ENCODE measurements at places on chromosomes 4 and X.

- no peak for DNase-seq
These were observed 65.6 kb downstream of the SYNPO2 start for GRCh38 chr4:118954246-118954645.

- no peak for DNase-seq
These were observed 2.7 kb downstream of the NHSL2 start for GRCh38 chrX:71913156-71913950.

DNA sequence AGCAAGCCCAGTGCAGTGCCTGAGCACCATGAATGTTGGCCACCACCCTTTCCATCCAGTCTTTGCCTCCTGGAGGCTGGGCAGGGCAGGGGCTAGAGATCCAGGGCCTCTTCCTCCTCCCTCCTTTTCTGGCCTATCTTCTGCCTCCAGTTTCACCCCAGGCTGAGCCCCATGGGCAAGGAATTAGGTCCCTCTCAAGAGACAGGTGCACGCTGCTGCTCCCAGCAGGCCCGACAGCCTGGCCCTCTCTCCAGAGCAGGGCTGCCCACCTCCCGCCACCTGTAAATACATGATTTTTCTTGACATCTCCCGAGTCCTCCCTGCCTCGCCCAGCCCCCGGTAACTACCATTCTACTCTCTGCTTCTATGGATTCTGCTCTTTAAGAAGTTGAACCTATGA lies 57.2 kb upstream of the PSAPL1 start:
- no peak for DNase-seq

DNA sequence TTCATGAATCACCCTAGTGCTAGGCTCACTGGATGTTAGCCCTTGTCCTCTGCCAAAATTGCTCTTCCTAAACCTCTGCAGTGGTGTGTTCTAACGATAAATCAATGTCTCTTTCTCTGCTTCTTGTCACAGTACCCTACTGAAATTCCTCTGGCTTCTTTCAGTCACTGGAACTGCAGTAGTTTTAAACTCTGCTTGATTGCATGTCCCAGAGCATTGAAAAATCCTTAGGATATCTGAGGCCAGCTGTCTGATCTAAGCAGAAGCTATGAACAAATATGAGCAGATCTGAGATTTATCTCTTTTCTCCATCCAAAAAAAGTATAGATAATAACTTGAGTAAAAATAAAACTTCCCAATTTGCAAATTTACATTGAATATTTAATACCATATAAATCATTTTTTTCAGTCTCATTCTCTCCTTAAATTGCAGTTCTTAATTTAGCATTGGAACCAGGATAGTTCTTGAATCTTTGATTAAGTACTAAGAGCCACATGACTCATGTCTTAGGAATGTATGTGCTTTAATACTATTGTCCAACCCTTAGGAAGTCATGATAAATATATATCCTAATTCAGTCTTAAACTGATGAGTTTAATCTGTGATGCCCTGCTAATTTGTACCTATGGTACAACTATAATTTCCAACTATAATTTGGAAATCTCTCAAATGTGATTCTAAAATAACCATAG lies 169.7 kb downstream of the PDHA2 start:
- no peak for DNase-seq

DNA sequence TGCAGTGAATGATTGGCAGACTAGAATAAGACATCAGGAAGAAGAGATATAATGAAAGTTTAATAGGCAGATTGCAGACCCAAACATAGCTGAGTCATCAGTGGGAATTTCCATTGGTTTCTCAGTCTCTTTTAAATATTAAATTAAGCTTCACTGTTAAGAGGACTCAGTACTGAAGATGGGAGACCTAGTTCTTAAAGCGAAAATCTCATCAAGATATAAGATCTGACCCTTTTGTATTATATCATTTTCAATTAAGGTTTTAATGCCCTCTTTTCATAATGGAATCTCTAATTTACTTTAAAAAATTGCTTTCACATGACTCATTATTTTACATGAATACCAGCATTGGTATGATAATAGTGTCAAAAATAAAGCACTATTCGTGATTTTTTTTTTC lies 168.9 kb upstream of the ATOH1 start:
- no peak for DNase-seq

DNA sequence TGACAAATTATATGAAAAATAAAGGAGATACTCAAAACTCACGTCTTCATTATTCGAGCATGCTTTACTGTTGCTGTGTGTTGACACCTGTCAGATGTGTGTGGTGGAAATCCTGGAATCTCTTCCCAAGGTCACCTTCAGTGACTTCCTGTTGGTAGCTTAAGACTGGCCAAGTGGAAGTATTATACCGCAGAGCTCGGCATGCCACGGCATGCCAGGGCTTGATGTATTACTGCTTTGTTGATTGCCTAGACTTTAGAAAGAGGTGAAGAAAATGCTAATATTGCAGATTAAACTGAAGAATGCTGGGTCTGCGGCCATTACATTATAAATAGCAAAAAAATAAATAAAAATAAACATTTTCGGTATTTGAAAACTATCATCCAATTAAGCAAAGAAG lies 4.6 kb downstream of the TREX2 start:
- no peak for DNase-seq

- DNase-seq, result no peak
These were observed 11.0 kb upstream of the MAP7D3 start for GRCh38 chrX:136262243-136262642.

DNA sequence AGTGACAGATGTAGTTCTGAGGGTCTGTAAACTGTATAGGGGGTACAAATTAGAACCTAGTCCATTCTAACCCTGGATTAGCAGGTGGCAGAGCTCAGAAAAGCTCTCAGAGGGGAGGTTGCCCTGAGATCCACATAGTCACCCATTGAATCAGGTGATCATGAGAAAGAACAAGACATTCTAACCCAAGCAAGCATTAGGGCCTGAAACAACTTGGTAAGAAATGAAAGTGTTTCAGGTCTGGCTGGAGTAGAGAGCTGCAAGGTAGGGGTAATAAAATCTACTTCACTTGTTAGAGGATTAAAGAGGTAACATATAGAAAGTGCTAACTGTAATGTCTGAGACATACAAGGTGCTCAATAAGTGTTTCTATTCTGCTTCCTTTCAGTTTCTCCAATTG lies 8.8 kb upstream of the BMP2K start:
- no peak for DNase-seq

DNA sequence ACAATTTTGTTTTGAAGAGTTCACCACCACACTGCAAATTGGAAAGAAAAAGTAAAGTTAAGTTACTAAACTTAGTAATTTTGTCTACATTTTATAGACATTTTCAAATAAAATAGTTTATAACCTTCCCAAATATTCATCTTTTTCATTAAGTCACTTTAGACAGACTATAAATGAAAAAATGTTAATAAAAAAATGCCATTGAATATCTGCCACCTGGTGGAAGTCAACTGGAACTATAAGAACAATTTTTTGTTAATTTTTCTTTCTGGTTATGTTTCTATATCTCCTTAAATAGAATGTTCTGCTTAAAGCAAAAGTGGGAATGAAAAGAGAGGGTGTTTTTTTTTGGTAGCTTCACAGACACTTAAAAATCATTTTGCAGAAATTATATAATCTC lies 534.4 kb upstream of the PCDH10 start:
- DNase-seq, result no peak

- DNase-seq, result no peak
These were observed 36.3 kb downstream of the OPHN1 start for GRCh38 chrX:68396953-68397352.

GRCh38 chr4:113445286-113445685 lies 316.3 kb downstream of the CAMK2D start:
- no peak for DNase-seq

- DNase-seq, result no peak
These were observed 4.8 kb downstream of the MSANTD1 start for GRCh38 chr4:3253808-3254207.

DNA sequence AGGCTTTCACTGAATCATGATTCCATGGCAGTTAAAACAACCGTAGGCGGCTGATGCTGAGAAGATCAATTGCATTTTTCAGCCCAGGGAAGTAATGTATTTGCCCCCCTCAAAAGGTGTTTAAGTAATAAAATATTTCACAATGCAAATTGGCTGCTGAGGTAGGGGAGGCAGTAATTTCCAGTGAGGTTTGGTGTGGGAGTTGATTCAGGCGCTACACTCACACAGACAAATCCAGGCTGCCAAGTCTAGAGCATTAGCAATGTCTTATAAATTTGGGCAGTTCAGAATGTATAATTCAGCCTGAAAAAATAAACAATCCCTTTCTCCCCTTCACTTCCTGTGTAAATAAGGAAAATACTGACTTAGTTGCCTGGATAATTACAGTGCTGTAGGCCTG lies 461.7 kb downstream of the IDS start:
- no peak for DNase-seq

DNA sequence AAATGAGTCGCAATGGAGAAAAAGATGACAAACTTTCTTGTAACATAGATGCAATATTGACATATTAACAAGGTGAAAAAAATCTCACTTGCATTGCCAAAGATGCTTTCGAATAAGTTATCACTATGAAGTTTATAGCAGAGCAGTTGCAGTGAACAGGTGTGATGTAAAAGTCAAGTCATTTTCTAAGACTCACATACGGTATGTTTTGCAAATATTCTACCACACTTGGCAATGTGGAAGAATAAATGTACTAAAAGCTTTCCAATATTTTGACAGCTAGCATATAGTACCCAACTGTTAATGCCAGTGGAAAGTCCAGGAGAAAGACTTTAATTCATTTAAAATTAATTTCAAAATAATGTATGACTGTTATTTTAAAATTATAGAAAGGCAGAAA lies 76.5 kb downstream of the GALNTL6 start:
- DNase-seq, result no peak

DNA sequence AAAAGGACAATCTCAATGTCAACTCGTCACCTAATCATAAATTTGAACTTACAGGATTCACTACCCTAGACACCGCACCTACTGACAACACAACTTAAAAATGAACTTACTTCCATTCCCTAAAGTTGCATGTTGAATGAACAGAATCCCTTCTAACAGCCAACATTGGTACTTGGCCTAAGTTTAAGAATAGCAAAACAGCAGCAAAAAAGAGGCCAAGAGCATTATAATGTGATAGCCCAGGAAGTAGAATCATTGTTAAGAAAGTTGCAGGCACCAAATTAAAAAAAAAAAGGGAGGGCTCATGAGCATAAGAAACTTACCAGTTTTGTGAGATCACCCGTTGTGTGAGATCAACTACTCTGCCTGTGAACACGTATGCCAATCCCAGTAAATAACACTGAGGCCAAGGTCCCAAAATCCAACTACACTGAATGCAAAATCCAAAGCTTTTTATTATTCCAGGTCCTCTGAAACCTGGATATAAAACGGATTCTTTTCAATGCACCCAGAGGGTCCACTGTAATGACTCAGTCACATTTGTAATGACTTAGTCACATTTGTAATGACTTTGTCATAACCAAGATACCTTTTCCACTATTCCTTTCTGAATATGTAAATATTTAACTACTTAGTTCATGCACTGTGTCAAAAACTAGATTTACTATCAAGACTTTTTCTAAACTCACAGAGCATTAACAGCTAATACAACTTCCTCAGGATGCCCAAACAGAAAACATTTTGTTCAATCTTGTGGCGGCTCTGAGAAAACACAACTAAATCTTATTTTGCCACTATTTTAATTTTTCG lies 6.8 kb downstream of the HNRNPDL start:
- no peak for DNase-seq

DNA sequence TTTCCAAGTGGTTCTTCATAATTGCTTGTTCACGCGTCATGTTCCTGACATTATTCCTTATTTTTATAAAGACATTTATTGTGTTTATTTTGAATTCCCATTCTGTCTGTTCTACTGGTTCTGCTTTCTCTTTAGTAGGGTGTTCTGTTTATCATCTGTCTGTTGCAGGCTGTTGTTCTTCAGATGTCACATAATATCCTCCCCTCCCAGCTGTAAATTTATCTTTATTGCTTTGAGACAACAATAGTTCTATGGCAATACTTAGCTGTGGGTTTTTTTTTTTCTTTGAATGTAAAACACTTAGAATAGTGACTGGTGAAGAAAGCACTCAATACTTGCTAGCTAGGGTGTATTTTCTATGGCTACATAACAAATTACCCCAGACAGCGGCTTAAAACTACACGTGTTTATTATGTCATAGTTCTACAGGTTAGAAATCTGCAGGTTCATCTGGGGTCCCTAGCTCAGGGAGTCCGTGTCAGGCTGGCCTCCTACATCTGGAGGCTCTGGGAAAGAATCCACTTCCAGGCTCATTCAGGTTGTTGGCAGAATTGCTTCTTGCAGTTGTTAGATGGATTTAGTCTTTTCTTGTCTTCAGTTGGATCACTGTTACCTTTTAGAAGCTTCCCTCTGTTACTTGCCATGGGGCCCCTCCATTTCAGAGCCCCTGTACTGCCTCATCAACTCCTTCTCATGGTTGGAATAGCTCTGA lies 63.4 kb upstream of the ENPEP start:
- DNase-seq, result no peak

GRCh38 chr4:182147391-182147790 lies 95.8 kb upstream of the TENM3 start:
- no peak for DNase-seq

GRCh38 chrX:43961699-43962098 lies 11.5 kb downstream of the NDP start:
- no peak for DNase-seq

DNA sequence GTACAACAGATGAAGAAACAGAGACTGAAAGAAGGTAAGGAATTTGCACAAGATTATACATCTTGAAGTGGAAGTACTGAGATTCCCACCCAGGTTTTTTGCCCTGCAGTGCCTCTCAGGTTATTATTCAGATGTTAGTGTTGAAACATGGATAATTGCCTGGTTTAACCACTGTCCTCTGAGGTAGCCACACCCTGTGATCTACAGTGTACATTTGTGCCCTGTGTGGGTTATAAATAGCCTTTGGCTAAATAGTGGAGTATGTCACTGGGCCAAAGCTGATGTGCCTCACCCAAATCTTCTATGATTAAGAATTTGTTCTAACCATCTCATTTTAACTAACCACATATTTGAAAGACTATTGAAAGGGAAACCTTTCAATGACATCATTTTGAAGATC lies 5.4 kb upstream of the ASB5 start:
- no peak for DNase-seq

- no peak for DNase-seq
These were observed 225.7 kb downstream of the GRID2 start for GRCh38 chr4:92529510-92529909.

DNA sequence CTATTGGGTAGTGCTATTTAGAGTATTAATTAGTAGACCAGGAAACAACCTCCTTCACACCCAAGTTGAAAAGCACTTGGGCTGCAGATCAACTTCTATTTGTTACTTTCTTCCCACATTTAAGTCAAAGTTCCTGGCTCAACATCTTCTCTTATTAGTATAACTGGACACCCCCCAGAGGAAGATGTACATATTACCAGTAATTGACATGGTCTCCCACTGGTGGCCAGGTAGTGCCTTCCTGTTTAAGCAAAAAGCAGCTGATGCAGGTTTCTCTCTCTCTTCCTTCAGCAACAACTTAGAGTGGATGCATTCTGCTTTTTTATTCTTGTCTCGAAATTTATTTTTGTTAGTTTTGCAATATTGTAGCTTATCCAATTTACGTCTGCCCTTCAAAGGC lies 438.1 kb downstream of the GBA3 start:
- DNase-seq, result no peak

DNA sequence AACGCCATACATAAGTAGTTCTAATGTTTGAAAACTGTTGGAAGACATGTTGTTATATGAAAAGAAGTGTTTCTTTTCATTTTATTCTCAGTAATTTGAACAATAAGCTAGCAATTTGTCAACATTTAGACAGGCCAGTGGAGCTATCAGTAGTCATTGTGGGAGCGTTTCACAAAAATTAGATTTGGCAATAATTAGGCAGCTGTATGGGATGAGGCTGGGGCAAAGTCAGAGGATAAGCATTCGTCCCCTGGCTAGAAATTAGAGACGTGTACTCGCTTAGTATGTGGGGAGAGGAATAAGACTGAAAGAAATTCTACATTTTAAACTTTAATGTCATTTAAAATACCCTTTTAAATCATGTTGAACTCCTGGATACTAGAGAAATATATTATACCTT lies 70.6 kb downstream of the TMEM144 start:
- DNase-seq, result no peak
